ENCODE measurements at places on chromosomes 1 and 21.

GRCh38 chr1:240188139-240188538 is 96.5 kb downstream of the FMN2 start:
- DNase-seq: no peak

DNA sequence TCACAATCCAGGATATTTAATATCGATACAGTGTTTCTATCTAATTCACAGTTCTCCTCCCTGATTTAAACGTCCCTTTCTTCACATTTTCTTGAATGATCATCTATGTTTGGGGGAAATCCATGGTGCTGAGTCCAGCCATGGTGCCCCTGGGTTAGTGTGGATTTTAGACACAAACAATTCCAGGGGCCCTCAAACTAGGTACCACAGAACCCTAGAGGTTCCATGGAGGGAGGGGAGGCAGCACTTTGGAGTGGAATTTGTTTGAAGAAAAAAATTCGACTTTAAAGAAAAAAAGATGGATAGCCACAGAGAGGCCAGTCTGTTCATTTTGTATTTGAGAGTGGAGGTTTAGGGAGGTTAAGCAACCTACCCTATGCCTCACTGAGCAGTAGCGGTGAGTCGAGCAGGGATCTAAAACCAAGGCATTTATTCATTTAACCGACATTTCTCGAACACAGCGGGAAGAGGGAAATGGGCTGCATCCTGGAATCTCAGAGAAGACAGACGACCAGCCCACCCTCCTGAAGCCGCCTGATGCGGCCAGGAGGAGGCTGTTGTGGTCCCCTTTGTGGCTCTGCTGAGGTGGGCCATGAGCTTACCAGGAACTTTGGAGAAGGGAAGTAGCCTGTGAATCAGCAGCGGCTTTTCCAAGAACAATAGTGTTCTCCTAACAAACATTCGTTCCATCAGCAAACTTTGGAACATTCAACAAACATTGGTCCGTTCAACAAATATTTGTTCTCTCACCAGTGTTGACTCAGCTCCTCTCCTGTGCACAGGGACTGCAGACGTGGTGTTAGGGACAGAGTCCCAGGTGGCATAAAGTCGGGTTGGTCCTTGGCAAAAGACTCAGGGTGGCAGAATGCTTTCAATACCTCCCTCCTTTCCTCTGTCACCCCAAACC is 103.5 kb upstream of the ZBTB40 start:
- DNase-seq: no peak

DNA sequence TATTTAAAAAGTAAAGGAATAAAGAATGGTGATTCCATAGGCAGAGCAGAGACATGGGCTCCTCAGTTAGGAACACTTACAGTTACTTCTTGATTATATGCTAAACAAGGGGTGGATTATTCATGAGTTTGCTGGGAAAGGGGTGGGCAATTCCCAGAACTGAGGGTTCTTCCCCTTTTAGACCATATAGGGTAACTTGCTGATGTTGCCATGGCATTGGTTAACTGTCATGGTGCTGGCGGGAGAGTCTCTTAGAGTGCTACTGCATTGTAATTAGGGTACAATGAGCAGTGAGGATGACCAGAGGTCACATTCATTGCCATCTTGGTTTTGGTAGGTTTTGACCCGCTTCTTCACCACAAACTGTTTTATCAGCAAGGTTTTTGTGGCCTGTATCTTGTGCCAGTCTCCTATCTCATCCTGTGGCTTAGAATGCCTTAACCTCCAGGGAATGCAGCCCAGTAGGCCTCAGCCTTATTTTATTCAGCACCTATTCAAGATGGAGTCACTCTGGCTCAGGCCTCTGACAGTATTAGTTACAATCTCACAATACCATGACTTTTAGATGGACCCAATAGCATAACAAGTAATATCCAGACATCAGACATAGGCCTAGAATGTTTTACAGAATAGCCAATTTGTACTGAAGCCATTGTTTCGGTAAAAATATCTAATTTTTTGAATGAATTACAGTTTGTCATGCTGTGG is 106.8 kb downstream of the ZBTB18 start:
- no peak for DNase-seq

GRCh38 chr1:232211149-232211548 is 418.8 kb downstream of the SIPA1L2 start:
- DNase-seq: no peak

- no peak for DNase-seq
Measured at GRCh38 chr21:41895643-41896493, 16.7 kb upstream of the PRDM15 start.

DNA sequence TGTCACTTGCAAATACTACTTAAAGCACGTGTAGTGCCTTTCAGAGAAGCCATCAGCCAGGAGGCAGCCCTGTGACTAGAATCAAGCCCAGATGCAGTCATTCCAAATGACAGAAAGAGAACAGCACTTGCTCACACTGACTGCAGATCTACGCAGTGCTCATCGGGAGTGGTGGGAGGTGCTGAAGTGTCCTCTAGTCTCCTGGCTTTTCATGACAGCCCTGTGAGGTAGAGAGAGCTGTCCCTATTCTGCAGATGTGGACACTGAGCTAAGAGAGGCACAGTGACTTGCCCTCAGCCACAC is 62.3 kb upstream of the EDN2 start:
- no peak for DNase-seq

DNA sequence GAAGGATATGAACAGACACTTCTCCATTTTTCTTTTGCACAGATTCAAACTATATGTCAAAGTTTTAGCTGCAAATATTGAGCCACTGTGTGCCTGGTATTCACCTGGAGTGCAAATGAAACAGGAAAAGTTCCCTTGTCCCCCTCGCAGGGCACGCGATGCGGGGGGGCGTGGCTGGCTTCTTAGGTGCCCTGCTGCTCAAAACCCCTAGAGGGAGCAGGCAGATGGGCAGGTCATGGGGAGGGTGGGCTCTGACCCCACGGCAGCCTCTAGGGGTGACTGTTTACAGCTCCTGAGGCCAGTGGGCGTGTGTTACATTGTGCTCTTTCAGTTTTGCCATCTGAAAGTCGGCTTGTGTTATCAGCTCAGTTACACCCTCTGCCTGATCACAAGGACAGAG is 931.2 kb upstream of the B3GALT2 start:
- no peak for DNase-seq

DNA sequence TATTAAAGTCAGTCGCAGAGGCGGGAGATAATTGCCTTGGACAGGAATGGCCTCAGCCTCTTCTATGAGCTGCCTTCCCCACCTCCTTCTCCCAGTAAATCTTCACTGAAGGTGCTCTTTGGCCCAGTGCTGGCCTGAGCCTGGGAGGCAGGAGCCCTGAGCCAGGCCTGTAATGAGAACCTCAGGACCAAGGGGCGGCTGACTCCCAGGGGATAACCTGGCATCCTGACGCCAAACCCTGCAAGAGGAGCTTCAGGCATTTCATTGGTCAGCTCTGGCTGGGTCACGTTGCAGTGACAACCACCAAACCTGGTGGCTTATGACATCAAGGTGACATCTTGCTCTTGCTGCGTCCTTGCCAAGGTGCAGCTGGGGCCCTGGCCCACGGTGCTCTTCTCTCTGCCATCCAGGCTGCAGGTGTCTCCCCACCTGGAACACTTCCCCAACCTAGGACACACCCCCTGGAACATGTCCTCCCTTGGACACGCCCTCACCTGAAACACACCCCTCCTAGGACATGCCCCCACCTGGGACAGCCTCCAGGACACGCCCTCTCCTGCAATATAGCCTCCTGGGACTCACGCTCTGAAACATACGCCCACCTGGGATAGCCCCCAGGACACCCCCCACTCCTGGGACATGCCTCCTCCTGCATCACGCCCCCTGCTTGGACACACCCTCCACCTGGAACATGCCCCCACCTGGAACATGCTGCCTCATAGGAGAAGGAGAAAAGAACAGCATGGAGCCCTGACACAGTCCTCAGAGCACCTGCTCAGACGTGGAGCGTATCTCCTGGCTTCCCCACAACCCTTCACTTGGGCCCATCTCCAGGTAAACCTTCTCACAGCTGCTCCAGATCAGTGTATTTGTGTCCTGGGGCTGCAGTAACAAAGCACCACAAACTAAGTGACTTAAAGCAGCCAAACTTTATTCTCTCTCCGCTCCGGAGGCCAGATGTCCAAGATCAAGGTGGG is 333.6 kb downstream of the NPHP4 start:
- no peak for DNase-seq

- DNase-seq: no peak
Measured at GRCh38 chr1:43547538-43548072, 16.9 kb downstream of the PTPRF start.

DNA sequence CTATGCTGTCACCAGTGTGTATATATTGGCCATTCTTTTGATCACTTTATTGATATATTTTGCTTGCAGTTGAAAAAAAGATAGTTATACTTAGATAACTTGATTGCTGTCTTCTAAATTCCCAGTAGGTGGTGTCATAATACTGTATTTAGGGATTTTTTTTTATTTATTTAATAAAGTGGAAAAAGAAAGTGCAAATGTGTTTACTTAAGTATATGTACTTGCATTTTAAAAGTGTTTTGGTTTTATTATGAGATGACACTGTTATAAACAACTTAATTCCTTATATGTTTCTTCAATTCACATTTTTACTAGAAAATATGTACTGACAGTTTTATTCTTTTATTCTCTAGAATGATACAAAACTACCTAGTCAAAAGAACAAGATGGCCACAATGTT is 164.8 kb downstream of the USP25 start:
- DNase-seq: no peak

- no peak for DNase-seq
Measured at GRCh38 chr1:85582687-85583591, 2.4 kb downstream of the CCN1 start.

DNA sequence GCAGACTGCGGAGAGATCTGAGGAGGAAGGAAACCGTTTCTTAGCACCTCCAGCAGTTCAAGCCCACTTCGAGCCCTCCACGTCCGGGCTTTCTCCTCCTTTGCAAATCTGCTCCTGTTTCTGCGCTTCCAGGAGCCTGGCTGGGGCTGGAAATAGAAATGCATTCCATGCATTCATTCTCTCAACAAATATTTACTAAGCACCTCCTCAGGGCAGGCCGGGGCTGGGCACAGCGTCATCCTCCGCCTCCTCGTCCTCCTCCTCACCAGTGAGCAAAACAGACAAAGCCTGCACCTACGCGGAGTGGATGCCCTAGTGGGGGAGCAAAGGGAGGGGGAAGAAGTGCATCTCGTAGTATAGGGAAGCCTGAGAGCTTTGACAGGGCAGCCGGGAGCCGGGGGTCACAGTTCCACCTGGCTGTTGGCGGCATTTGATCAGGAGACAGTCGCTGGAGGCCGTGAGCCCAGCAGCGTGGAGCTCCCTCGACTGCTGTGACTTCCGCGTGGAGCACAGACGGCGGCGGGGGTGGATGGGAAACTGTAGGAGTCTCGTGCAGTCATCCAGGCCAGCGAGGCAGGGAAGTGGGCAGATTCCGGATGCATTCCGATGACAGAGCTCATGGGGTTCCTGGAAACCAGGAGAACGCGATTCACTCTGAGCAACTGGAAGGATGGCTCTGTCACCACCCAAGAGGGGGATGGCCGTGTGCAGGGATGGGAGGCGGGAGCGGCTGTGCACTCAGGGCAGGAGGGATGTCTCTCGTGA is 93.5 kb downstream of the SIK1 start:
- no peak for DNase-seq

DNA sequence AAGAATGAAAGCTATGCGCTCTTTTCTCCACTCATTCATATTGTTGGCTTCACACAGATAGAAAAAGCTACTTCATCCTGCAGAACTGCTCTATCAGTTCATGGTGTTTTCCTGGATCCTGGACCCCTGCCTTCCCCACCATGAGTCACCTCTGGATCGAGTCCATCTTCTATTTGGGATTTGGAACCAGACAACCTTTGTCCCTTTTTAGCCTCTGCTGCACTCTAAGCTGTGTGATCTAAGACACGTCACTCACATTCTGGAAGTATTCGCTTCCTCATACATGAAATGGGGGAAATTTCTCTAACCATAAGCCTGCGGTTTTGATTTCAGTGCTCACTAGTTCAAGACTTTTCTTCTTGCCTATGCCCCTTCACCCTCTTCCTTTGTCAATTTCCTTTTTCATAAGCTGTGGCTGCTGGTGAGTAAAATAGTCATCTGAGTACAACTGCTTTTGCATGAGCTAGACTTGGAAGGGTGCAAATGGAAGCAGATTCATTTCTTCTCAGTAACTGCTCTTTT is 14.1 kb upstream of the DEGS1 start:
- DNase-seq: no peak

DNA sequence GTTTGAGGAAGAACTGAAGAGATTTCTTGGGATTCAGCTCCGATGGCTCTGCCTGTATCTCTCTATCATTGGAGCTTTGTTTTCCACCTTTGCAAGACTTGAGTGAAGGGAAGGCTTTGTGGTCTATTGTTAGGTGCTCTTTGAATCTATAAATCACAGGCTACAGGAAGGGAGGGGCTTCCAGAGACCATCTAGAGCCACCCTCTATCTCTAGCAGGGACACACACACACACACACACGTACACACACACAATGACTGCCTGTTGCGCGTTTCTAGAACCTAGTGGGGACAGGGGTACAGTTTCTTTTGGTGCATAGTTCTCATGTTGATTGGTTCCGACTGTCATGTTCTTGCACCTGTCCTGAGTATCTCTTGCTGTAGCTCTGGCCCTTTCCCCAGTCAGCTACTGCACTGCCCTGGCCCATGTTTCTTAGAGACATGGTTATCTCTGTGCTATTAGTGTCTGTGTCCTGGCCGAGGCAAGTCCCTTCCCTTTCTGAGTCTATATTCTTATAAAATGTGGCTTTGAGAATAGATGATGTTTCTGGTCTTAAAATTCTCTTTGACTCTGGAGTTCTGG is 60.7 kb downstream of the MAN1C1 start:
- no peak for DNase-seq

GRCh38 chr1:247274605-247275256 is 18.9 kb downstream of the VN1R5 start:
- no peak for DNase-seq

GRCh38 chr21:43811262-43812105 is 22.1 kb downstream of the RRP1 start:
- no peak for DNase-seq

- no peak for DNase-seq
Measured at GRCh38 chr1:200888349-200888838, 6.3 kb upstream of the INAVA start.

DNA sequence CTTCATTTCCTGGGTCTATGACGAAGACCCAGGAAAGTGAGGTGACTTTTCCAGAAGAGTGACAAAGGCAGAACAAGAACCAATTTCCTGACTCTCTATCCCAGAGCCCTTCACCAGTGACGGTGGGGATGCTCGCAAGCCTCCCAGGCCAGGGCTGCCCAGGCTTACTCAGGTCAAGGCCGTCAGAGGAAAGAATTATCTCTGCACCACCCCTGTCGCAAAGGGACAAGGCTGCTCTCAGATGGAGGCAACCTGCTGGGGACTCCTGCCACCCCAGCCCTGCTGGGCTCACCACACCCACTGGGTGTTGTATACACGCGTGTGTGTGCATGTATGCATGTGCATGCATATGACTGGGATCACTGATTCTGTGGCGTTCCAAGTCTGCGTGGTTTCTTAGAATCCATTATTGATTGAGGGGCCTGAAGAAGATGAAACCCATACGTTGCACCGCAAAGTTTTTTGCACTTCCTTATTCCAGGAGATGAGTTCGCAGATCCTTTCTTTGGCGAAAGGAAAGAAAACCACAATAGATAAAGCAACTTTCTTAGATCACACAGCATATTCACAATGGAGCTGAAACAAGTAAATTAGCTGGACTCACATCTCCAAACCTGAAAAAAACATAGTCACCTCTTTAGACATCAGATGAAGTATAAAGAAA is 255.8 kb downstream of the RHOU start:
- DNase-seq: no peak

Measured in NCI-H1436 treated with DMSO at 0.1 percent for 48 hours (cell line).